ENCODE measurements at places on chromosomes 2 and 18.

DNA sequence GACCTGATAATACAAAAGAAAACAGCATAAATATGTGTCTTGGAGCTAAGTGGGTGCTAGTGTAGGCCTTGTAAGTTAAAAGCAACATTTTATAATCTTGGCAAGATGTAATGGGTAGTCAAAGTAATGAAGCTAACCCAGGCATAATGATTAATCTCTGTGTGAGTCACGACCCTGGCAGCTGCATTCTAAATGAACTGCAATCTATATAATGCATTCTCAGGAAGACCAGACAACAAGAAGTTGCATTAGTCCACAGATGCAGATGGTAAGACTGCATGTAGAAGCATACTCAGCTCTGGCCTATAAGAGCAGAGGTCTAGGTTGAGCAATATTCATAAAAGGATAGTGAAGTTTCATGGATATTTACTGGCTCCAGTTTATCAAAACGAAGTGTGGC is 85.6 kb upstream of the ETAA1 start:
- DNase-seq: no peak

DNA sequence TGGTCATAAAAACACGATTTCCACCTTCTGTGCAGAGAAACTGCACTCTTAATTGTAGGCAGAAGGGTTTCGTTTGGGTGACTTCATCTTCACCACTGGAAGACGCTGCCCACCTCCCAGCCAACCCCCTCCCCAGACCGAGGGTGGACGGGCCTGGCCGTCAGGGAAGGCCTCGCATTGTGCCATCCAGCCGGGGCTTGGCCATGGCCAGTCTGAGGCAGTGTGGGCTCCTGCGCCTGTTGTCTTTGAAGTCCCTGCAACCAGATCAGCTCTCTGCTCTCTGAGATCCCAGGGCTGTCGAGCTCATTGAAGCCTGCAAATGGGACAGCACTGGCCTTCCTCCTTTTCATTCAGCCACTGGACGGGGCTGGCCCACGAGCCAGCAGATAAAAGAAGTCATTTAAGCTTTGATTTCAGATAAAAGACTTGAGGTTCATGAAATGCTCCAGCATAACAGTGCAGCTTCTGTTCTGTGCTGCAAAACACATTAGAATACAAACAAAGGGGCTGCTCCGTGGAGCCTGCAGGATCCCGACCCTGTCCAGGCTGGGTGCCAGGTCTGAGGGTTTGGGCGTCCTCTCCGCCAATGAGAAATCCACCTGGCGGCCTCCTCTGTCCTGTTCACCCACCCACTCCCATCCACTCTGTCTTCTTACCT is 253.5 kb downstream of the LDLRAD4 start:
- DNase-seq: no peak

GRCh38 chr2:157182834-157183396 is 74.6 kb upstream of the GALNT5 start:
- DNase-seq: no peak

DNA sequence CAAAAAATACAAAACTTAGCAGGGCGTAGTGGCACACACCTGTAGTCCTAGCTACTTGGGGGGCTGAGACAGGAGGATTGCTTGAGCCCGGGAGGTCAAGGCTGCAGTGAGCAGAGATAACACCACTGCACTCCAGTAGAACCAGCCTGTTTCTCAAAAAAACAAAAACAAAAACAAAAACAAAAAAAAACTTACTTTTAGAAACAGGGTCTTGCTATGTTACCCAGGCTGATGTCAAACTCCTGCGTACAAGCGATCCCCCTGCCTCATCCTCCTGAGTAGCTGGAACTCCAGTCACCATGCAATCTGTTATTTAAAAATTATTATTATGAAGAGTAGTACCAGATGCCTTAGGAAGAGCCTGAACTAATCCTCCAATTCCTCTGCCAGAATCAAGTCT is 35.0 kb upstream of the GLI2 start:
- no peak for DNase-seq

DNA sequence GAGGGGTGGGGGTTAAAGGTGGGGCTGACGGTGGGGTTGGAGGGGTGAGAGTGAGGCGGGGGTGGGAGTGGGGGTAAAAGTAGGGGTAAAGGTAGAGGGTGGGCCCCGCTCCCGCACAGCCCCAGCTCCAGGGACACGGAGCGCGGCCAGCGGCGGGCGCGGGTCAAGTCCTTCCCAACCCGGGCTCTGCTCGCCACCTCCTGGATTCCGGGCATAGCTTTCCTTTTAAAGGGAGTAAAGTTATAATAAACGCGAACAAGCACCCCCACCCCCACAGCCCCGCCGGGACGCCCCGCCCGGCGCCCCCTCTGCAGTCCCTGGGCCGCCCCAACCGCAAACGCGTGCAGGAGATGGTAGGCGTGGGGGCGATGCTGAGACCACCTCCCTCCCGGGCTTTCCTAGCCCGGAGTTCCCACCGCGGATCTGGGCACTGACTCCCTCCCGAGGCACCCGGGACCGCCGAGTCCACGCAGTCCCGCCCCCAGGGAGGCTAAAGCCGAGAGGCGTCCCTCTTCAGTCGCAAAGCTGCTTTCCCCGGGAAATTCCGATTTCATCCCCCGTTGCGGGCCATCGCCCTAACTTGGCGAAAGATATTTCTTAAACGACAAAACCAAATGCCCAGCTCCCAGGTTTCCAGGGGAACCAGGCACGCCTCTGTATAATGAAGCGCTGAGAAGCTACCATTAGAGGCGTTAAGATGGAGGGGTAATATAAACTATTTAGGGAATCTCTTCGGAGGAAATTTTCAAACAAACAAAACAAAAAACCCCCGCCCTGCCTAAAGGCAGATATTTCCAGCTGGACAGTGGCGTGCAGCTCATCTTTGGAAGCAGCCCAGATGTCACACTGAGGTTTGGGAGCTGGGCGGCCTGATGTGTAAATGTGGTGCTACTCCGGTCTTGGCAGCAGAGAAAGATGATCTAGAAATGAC is at the start of gene LIMS2:
Gene LIMS2 (minus strand): TSS at position 200 of the 931 bp plus-strand sequence. CDS start 506 bp downstream, outside the sequence.
- DNase-seq: no peak

- no peak for DNase-seq
Observed at GRCh38 chr2:139905624-139906023, 1125.4 kb upstream of the NXPH2 start.

GRCh38 chr2:231655488-231655887 is 52.8 kb upstream of the PTMA start:
- DNase-seq: no peak

DNA sequence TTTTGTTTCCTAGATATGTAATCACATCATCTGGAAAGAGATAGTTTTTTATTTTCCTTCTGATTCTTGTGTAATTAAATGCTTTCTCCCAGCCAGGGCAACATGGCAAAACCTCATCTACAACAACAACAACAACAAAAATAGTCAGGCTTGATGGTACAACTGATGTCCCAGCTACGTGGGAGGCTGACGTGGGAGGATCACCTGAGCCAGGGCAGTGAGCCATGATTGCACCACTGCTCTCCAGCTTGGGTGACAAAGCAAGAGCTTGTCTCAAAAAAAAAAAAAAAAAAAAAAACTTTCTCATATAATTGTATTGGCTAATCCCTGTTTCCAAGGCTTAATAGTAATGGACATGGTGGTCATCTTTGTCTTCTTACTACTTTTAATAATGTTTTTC is 26.4 kb upstream of the PGAP1 start:
- DNase-seq: no peak

DNA sequence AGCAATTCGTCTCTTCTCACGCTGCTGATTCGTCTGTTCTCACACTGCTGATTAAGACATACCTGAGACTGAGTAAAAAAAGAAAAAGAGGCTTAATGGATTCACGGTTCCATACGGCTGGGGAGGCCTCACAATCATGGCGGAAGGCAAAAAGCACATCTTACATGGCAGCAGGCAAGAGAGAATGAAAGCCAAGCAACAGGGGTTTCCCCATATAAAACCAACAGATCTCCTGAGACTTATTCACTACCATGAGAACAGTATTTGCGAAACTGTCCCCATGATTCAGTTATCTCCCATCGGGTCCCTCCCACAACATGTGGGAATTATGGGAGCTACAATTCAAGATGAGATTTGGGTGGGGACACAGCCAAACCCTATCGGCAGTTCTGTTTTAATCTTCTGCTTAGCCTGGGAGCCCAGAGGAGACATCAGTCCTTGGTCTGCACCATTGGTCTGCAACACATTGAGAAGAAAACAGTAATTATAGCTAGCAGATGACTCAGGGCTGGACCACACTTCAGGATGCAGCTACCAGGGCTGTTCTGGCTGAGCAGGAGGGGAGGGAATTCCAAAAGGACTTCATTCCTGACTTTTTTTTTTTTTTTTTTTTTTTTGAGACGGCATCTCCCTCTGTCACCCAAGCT is 69.4 kb downstream of the CABLES1 start:
- DNase-seq: no peak

DNA sequence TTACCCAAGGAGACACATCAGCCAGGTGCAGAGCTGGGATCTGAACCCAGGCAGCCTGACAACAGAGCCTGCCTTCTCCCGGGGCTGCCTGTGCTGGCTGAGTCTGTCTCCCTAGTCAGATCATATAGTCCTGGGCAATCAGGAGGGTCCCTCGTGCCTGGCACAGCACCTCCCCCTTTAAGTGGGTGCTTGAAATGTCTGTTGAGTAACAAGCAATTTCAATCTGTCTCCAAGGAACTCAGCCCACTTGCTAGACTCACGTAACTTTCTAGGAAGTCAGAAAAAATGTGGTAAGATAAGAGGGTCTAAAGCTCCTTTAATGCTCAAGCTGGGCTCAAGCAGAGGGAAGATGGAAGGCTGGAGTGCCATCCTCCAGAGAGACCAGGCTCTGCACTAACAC is 51.9 kb downstream of the REEP1 start:
- no peak for DNase-seq

DNA sequence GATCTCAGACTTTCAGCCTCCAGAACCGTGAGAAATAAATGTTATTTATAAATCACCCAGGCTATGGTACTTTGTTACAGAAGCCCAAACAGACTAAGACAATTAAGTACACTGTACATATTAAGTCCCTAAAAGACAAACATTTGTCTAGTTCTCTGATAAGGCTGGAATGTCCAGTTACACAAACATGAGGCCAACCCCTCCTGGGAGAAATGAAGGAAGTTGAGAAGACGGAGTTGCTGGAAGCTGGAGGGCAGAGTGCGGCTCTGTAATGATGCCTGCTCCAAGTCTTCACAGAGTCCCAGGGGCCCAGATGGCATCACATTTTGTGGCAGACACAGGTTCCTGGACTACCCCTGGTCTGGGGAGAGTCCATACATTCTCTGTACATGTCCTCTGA is 79.2 kb upstream of the ST8SIA3 start:
- DNase-seq: no peak

- DNase-seq: no peak
Observed at GRCh38 chr2:69054431-69054830, 41.5 kb downstream of the ANTXR1 start.

DNA sequence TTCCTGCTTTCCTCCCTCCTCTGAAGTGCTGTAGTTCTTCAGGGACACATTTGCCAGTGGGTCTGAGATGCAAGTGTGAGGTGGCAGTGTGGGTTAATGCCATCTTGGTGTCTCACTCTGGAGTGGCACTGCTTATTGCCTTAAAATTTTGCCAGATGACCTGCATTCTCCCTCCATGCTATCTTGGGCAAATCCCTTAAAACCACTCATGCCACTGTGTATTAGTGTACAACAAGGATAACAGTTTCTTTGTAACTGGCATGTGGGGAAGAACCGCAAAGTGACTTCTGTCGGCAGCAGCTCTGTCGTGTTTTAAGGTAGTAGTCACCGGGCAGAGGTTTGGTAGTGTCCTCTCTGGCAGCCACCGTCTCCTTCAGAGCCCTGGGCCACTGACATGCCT is 124.2 kb downstream of the NEDD4L start:
- no peak for DNase-seq

- no peak for DNase-seq
Observed at GRCh38 chr2:45220227-45220626, 211.0 kb upstream of the SIX2 start.

DNA sequence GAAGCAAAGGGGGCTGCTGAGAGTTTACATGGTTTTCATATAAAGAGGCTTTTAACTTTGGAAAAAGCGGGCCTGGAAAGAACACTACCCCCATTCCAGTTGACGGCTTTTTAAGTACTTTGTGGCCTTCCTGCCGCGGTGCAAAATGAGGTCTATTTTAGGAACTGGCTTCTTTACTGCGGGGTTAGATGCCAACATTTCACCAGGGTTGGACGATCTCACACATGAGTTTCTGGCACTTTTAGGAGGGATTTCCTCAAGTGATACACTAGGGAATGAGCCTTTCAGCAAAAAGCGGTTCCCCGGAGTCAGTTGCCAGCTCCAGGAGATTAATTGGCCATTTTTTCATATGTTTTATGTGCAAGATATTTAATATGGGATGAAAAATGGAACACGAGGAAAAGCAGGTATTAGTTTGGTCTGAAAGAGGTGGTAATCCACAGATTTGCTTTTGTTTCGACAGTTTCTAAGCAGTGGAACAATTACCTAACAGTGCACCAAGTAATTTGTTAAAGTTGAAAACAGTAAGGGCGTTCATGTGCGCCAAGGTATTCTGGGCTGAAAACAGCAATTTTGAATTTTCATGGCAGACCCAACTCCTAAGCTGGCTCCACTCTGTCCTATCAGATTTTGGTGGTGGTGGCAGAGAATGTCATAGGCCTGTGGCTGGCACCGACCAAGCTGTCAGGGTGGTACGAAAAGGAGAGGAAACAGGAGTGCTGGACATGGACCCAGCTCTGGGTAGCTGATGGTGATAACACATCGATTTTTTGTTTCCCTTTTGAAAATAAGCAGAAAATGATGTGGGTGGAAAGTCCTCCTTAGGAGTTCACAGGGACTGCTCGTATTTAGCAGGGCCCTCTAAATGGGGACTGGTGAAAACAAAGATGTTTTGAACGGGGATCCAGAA is 55.6 kb upstream of the FZD5 start:
- DNase-seq: no peak

- DNase-seq: no peak
Observed at GRCh38 chr2:11370377-11371091, 26.1 kb upstream of the ROCK2 start.

GRCh38 chr2:14700753-14701152 is 68.2 kb downstream of the LRATD1 start:
- no peak for DNase-seq

GRCh38 chr2:232126301-232127099 is 165.0 kb downstream of the DIS3L2 start:
- DNase-seq: no peak

- no peak for DNase-seq
Observed at GRCh38 chr18:62621546-62621945, 93.8 kb upstream of the PHLPP1 start.

GRCh38 chr2:55408098-55408882 is 11.4 kb downstream of the CCDC88A start:
- no peak for DNase-seq

- DNase-seq: no peak
Observed at GRCh38 chr18:45828917-45829811, 3.7 kb downstream of the SIGLEC15 start.

GRCh38 chr2:180254872-180255271 is 247.8 kb upstream of the CWC22 start:
- DNase-seq: no peak
